Astrocyte of the spinal cord (primary cell): ENCODE measurements at places on chromosomes 6 and 20.

- no peak for DNase-seq
Measured at GRCh38 chr20:38148328-38149102, 16.6 kb downstream of the TGM2 start.

DNA sequence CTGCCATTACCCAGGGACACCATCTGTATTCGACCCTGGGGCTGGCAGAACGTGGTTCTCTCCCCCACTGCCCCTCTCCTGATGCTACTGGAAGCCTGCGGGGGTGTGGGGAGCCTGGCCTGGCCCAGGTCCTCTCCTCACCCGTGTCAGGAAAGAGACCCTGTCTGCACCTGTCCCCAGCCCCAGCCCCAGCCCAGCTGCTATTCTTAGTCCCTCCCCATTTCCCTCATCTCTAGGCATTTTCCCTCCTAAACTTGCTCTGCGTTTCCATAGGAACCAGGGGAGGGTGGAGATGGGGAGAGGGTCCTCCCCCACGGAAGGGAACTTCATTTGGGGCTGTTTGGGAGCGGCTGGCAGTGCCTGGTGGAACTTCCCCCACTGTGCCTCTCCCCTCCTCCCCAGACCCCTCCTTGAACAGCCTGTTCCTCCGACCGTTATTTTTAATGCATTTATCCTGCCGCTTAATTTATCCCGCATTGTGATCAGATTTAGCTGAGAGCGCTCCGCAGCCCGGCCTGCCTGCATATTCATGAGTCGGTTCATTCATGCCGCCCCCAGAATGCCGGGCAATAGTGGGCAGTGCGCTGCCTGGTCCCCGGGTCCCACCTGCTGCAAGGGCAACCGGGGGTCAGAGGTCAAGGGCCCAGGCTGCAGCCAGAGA lies 31.8 kb upstream of the DLGAP4 start:
- DNase-seq, result no peak

DNA sequence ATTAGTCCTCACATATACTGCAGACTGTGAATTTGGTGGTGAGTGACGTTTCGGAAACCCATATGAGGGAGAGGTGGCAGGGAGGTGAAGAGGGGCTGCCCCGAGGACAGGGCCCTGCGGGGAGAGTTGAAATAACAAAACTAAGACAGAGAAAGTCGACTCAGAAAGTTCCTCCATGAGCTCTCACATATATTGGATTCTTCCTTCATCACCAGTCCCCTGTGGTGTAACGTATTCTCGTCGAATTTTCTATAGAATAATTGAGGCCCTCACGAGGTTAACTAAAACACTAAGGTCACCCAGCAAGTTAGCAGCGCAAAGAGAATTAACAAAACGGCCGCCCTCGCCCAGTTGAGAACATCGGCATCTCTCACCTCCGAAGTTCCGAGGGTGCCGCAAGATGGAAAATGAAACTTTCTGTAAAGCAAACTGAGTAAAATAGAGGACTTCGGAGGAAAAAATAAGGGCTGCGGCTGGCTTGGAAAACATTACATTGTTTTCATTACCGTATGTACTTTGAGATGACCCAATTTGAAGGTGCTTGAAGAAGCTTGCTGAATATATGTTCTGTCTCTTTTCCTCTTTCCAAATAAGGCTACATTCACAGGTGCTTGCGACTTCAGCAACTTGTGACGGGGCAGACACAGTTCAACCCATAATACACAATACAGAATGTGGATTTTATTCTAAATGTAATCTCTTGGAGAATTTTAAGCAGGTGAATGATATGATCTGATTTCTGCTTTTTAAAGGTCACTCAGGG lies 490.9 kb upstream of the JARID2 start:
- DNase-seq, result no peak

DNA sequence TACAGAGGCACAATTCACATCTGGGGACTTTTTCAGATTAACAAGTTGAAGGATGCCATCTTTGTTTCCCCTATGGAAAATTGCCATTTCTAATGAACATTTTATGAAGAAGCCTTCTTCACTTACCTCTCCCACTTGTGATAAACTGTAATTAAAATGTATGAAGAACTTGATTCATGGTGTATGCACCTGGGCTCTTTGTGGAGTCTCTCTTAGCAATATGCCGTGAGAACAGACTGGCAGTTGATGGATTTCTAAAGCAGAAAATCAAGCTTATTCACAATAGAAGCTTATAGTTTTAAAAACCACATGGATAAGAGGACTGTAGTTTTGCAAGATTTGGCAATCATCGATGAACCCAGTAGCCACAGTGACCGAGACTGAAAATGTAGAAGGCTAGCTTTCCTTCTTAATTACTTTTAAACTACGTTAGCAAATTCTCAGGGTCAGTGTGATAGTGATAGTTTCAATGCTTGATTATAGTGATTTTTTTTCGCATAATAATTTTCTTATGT lies 270.6 kb downstream of the PRL start:
- peak; percentile 18 for DNase-seq

GRCh38 chr6:89368107-89368506 lies 15.6 kb upstream of the UBE2J1 start:
- DNase-seq, result peak; percentile 51

- DNase-seq, result peak; percentile 42
Measured at GRCh38 chr6:69719602-69720193, 77.1 kb downstream of the LMBRD1 start.

DNA sequence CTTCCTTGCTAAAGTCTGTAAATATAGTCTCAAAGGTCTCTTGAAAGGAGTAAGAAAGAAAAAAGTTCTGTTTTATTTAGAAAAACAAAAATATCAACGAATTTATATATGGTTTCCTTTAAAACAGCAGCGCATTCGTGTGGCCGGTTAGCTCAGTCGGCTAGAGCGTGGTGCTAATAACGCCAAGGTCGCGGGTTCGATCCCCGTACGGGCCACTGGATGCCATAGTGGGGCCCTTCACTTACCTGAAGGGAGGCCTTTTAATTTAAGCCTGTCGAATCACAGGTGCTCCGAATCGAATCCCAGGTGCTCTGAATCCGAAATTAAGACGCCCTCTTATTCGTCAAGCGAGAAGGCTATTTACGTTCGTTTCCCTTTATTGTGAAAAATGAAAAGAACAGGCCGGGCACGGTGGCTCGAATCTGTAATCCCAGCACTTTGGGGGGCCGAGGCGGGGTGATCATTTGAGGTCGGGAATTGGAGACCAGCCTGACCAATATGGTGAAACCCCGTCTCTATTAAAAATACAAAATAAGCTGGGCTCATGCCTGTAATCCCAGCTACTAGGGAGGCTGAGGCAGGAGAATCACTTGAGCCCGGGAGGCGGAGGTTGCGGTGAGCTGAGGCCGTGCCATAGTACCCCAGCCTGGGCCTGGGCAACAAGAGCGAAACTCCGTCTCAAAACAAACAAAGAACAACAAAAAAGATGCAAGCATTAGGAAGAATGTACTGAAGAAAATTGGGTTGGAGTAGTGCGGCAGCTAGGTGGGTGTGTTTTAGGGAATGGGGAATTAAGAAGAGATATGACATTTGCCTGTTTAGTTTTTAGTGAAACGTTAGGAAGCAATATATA lies 195.8 kb upstream of the ZNF184 start:
- DNase-seq, result peak; percentile 59

- DNase-seq, result no peak
Measured at GRCh38 chr20:58971429-58971828, 9.6 kb upstream of the NELFCD start.

DNA sequence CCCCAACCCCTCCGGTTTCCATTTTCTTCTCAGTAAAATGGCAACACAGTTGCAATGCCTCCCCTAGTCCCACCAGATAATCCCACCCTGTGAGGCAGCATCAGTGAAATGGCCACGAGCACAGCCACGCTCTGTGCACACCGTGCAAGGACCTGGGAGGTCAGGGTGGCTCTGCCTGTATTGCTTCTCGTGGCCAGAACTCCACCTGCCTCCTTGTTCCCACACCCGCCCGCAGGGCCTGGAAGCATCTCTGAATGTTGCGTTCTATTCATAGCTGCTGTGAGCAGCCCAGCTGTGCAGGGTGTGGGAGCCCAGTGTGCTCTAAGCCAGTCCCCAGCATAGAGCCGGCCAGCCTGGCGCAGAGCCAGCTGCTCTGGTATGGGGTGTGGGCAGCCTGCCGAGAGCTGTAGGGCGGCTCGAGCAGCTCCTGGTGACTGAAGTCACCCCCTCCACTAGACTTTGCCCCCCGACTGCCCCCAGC lies 161.1 kb downstream of the DLL1 start:
- no peak for DNase-seq
